Fibroblast of skin of right quadriceps (primary cell): ENCODE measurements at places on chromosomes 1 and 21.
A peak's percentile ranks its signal among the peaks of the same experiment; 100 is the strongest.

- DNase-seq = no peak
Observed at GRCh38 chr1:41286486-41286885, 44.4 kb upstream of the SCMH1 start.

DNA sequence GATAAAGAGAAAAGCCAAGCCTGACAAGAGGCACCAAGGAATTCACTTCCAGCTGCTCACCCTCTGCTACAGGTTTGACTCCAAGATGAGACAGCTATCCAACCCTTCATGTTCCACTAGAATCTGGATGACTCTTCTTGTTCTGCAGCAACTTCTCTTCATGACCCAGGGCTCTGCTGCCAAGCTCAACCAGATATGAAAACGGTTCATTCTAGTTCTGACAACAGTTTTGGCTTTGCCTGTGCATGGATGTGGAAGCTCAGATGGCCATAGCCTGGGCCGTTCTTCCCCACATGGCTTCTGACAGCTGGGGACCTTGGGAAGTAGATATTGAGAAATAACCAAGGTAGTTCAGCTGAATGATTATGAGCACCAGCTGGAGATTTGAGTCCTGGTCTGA, 13.7 kb downstream of the PI4KB start:
- no peak for DNase-seq

DNA sequence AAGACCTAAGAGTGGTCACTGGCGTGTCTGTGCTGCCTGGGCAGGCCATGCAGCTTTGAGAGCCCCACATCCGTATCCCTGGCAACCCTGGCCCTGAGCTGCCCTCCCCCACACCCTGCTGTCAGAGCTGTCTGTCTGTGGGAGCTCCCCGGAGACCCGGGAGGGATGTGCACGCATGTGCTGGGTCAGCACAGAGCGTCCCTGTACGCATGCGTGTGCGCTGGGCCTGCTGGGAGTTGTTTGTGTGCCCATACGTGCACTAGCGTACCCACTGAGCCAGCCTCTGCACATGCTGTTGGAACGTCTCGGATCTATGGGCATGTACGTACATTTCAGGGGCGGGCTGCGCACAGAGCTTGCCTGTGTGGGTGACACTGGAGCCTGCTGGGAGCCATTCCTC, 89.3 kb downstream of the EPHB2 start:
- no peak for DNase-seq

DNA sequence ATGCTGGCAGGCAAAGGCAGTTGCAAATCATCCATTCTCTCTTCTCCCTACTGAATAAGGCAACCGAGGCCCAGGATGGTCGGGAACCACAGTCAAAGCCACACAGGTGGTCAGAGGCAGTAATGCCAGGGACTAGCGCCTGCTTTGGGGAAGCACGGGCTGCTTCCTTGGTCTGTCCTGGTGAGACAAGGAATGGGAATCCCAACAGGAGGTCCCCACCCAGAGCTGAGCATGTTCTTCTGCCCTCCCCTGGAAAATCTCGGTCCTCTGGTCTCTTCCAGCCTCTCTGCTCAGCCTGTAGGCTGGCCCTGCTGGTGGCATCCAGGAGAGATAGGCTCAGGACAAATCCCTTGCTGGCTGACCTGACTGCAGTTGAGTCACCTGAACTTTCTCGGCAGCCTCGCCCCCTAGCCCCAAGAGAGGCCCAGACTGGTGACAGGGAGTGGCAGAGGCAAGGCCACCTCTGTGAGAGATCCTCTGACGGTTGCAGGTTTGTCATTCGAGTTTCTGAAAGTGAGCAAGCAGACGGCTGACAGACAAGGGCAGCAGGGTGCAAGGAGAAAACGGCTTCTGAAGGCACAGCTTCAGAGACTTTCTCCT, 5.8 kb downstream of the OLIG1 start:
- DNase-seq = no peak

DNA sequence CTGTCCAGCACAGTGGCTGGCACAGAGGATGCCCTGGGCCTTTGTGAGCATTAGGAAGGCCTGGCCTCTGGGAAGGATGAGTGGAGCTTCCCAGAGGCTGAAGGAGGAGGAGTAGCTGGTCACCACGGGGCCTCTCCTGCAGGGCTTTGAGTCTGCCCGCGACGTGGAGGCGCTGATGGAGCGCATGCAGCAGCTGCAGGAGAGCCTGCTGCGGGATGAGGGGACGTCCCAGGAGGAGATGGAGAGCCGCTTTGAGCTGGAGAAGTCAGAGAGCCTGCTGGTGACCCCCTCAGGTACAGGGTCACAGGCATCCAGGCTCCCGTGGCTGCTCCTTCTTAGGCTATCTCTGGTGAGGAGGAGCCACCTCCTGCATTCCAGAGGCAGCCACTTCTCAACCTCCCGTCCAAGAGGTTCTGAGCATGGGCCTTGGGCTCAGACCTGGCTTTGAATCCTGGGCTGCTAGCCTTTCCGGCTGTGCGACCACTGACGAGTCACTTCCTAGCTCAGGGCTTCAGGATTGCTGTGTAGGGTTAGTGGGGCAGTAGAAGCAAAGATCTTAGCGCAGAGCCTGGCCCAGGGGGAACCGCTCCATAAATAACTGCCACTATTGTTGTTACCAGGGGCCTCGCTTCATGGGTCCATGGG, 14.0 kb downstream of the SESN2 start:
- DNase-seq = no peak

GRCh38 chr1:62448221-62448933, 11.5 kb downstream of the USP1 start:
- no peak for DNase-seq

- no peak for DNase-seq
Observed at GRCh38 chr1:118970451-118970850, 17.7 kb downstream of the TBX15 start.

DNA sequence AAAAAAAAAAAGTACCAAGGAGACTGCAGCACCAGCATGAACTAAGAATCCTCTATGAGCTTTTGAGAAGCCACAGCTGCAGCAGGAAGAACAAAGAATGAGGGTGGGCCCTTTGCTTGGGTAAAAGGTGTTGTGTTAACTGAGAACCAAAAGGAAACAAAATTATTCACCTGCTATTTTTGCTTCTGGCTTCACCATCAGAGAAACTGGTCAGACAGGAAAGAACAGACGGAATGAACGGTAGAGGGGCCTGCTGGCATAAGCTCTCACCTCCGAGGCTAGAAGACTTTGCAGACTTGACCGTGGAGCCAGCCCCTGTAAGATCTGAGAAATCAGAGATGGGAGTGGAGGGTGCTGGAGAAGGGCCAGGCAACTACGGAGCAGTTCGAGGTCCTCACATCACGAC, 27.6 kb downstream of the IL10RB start:
- DNase-seq = no peak

DNA sequence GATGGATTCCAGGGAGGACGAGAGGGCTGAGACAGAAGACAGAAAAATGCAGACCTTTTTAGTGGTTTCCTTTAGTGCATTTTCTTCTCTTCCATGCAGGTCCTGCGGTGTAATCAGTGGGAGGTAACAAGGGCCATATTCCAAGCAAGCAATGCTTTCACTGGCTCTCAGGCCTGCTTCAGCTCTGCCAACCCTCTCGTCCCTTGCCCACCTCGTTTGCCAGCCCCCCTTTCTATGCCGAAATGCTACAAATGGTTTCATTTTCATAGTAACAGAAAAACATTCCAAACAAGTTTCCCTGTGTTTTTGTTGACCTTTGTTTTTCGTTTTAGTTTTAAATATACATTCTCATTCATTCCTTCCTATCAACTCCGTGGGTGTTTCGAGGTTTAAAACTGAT, 443.1 kb downstream of the TTLL7 start:
- DNase-seq = no peak

DNA sequence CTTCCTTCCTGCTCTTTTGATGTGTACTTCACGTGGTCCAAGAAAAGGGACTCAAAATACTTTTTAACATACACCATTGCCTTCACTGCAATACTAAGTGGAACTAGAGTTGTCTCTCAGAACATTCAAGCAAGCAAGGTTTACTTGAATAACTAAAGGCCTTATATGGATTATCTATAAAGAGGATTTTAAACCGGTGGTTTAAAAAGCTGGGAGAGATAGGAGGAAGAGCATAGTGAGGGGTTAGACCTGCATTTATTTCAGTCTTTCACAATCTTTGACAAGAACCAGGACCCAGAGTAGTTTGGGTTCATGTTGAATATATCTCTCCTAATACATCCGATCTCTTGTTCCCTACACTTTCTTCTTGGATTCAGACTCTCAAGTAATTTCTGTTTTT, 6.9 kb downstream of the S1PR1 start:
- DNase-seq = no peak

DNA sequence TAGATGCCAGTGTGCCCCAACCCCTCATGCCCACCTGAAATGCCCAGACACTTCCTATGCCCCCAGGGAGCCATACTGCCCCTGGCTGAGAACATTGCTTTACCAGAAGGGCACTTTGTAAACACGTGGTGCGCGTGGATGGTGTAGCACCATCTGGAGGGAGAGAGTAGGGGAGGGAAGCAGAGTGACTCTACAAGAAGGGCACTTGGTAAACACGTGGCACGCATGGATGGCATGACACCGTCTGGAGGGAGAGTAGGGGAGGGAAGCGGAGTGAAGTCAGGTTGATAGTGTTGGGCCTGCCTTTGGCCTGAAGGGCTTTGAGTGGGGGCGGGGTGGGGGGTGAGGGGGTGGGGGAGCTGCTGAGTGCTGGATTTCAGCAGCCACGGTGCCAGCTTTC, 324.0 kb upstream of the VAMP3 start:
- no peak for DNase-seq

GRCh38 chr1:157691285-157691920, 9.2 kb downstream of the FCRL3 start:
- peak; percentile 21 for DNase-seq

GRCh38 chr1:86502721-86503405, 34.1 kb downstream of the CLCA1 start:
- no peak for DNase-seq

GRCh38 chr1:160097151-160097910, 1.1 kb downstream of the IGSF8 start:
- no peak for DNase-seq

DNA sequence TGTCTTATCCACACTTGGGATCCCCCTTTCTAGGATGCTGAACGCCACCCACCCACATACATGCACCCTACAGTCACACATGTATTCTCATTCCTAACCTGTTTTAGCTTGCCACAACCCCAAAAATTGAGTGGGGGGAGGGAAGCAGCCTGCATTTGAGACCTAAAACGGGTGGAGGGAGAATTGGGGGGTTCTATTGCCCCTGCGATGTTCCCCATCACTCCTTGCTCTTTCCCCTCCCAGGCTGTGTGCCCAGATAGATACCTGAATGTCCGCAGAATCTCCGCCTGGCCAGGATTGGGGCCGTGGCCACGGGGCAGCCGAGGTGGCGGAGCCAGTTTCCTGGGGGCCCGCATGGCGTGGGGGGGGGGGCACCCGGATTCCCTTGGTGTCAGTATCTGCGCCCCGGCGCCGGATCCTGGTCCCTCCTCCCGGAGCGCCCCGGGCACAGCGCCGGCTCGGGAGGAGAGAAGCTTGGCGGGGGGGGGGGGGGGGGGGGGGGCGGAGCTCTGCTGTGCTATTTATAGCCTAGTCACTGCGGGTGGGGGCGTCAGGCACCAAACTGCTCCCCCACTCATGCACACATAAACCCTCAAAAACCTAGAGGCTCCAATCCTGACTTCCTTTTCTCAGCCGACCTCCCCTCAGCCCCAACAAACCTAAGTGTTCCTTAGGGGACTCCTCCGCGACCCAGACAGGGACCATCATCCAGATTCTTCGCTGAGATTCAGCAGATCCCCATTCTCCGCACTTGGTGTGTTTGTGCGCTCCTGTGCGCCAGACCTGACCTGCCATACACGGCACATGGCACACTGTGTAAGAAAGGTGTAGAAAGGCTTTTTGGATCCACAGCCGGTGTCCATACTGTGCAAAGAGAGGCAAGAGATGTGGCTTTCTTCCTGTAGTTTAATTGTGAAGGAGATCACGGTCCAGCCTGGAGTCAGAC, 1.9 kb downstream of the ANKRD34A start:
- DNase-seq = peak; percentile 28
